ENCODE measurements at places on chromosomes 2 and 18. TPM values are rescaled to one million over a fixed set of nuclear protein-coding genes. Genes with fewer than 3 reads are reported as not detected.

Gene MC5R
- total RNA-seq: not detected

Gene NEU2
- not detected for total RNA-seq

Gene TBC1D8
- 22.1 TPM for total RNA-seq

Gene TMEFF2
- not detected for total RNA-seq

Gene TXNDC2
- total RNA-seq: 0.18 TPM

Gene NETO1
- total RNA-seq: not detected

Data from left lung (tissue), 14 donors.